Left ventricle myocardium superior (tissue), 1 donor: ENCODE measurements at places on chromosomes 7 and 10.

DNA sequence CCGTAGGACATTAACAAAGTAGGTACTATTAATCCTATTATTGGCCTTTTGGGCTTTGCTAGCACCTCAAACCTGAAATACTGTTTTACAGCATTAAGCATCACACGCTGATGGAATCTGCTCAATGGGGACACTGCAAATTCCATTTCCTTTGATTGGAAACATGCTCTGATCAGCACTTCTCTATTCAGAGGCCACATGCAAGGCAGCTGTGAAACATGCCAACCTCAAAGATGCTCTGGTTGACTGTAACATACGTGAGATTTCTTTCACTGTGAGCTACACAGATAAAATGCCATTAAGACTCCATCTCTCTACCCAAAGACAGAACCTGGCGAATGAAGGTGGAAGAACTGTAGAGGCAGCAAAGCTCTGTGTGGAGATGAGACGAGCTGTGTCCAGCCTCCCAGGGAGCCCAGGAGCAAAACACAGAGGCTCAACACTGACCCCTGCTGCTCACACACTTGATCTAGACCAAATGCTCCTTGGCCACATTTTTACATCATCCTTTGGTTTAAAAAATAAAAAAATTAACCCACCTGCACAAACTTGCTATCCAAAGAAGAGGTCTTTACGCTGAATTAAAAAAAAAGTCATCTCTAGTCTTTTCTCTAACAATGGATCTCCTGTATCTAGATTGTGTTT is 8.0 kb downstream of the RSU1 start:
- DNase-seq = peak; percentile 51

GRCh38 chr7:130473289-130473688 is 18.6 kb upstream of the MEST start:
- DNase-seq = no peak

DNA sequence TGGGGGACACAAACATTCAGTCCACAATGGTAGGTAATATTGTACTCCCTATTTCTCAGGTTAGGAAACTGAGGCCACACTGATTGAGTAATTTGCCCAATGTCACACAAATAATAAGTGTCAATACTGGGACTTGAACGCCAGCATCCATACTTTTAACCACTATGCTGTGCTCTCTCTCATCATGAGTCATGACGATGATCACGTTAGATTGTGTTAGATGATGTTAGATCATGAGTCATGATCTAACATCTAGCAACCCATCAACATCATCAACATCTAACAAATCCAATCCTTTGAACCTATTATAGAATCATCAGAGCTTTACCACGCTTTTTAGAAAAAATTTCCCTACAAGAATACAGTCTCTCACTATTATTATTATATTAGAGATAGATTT is 28.1 kb upstream of the HERPUD2 start:
- DNase-seq = no peak

GRCh38 chr7:4809091-4809591 is 33.7 kb downstream of the AP5Z1 start:
- peak; percentile 46 for DNase-seq

DNA sequence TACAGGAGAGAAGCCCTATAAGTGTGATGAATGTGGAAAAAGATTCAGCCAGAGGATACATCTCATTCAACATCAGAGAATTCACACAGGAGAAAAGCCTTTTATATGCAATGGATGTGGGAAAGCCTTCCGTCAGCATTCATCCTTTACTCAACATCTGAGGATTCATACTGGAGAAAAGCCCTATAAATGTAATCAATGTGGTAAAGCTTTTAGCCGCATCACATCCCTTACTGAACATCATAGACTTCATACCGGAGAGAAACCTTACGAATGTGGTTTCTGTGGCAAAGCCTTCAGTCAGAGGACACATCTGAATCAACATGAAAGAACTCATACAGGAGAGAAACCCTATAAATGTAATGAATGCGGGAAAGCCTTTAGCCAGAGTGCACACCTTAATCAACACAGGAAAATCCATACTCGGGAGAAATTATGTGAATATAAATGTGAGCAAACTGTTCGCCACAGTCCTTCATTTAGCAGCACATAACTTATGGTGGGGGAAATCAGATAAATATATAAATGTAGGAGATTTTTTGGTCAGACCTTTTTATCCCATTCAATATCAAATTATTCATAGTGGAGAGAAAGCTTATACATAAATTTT is 12.1 kb upstream of the MRPS17 start:
- no peak for DNase-seq

DNA sequence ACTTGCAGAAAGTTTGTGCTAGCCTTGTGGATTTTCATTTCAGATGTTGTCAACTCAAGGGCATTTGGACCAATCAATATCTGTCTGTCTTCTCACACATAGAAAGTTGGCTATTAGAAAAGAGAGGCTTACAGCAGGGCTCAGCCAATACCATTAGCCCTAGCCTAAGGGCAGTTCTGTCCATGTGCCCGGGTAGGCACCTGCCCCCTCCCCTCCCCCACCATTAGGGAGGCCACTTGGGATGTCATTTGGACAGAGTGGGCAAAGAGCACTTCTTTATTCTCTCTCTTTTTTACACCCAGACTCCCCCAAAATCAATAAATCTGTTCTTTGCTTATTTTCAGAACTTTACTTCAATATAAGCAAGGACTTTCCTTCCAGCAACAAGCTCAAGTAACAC is 188.5 kb upstream of the MKI67 start:
- no peak for DNase-seq
